ENCODE measurements at places on chromosomes 2 and 18.
A peak's percentile ranks its signal among the peaks of the same experiment; 100 is the strongest.

- DNase-seq, result no peak
Observed at GRCh38 chr2:26493566-26493965, 15.6 kb upstream of the OTOF start.

GRCh38 chr2:213545481-213545880, 261.2 kb downstream of the SPAG16 start:
- no peak for DNase-seq

DNA sequence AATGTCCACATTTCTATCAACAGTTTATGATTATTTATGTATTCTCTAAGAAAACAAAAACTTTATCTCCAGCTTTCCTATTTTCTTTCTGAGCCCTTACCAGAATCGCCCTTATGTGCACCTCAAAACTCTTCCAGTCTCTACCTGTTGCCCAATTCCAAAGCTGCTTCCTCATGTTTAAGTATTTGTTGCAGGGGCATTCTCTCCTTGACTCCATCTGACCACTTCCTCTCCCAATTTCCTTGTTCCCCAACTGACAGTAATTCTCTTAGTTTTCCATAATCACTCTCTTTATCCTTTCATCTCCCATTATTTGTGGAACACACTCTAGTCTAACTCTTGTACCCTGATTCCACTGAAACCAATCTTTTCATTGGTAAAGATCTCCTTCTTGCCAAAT, 105.4 kb upstream of the RBBP8 start:
- DNase-seq, result no peak

GRCh38 chr2:11807156-11808015, 61.0 kb downstream of the LPIN1 start:
- no peak for DNase-seq

GRCh38 chr2:9975805-9976447, 24.4 kb downstream of the GRHL1 start:
- peak; percentile 92 for DNase-seq

GRCh38 chr18:48607056-48607984, 68.5 kb downstream of the CTIF start:
- DNase-seq, result peak; percentile 85

Measured in mesenchymal stem cell (in vitro differentiated cells and primary cell).